Adipocyte (in vitro differentiated cells): ENCODE measurements at places on chromosomes 5 and 9.

DNA sequence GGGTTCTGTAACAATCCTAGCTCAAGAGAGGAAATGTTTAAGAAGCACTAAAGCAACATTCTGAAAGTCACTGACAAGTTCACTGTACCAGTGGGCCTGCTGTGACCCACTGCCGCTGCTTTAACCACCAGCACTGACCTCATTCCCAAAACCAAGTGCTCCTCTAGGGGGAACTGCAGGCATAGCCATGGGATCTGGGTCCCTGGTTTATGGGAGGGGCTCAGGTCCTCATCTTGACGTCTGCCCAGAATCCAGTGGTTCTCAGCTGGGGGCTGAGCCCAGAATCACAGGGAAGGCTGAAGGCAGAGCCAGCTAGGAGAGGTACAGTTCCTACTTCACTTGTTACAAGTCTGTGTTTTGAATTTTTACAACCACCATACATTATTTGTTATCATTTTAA, 36.1 kb upstream of the SLC2A8 start:
- DNase-seq: peak; percentile 24

- no peak for DNase-seq
These were observed 10.6 kb upstream of the PPP1R26 start for GRCh38 chr9:135468854-135469521.

- no peak for DNase-seq
These were observed 17.9 kb upstream of the SCGB3A2 start for GRCh38 chr5:147860641-147861025.

- peak; percentile 44 for DNase-seq
These were observed at the start of gene PHF24 for GRCh38 chr9:34957492-34958410. PHF24 (plus strand) TSS chr9:34958285; CDS start chr9:34971299, 13,014 bp downstream.

DNA sequence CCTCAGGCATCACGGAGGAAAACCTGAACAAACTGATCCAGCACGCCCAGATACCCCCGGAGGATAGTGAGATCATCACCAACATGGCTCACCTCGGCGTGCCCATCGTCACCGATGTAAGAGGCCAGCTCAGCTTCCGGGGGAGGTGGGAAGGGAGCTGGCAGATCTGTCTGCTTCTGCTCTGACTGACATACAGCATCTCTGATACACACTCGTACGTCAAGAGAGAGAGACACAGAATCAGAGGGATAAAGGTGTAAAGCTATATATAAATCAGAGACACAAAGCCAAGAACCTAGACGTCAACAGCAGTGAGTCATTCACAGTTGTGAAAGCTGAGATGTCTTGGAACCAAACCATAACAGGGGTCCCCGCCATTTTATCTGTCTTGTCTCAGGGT, 30.1 kb upstream of the CFAP157 start:
- no peak for DNase-seq
